Stimulated activated naive B cell treated with anti-CD40 and anti-IgM and Interleukin-4, amounts not matched to agents 10 μg/mL and 1 μg/mL and 100 μg/mL, for 72 hours (primary cell): ENCODE measurements at places on chromosomes 6 and 20.

GRCh38 chr20:24102290-24102689 is 113.7 kb upstream of the GGTLC1 start:
- no peak for DNase-seq
- no peak overlapping the region for H3K4me3 ChIP-seq
- no peaks in the 10 kb centered on the region for H3K36me3 ChIP-seq

- no peaks in the 10 kb centered on the region for H3K36me3 ChIP-seq
- H3K4me3 ChIP-seq: no peak overlapping the region
- H3K4me1 ChIP-seq: peaks cover 18% of the 10 kb centered on the region
- no peaks in the 10 kb centered on the region for H3K27me3 ChIP-seq
- H3K27ac ChIP-seq: peak overlapping the region; percentile 42
These were observed 123.1 kb downstream of the OLIG3 start for GRCh38 chr6:137370871-137371633.

DNA sequence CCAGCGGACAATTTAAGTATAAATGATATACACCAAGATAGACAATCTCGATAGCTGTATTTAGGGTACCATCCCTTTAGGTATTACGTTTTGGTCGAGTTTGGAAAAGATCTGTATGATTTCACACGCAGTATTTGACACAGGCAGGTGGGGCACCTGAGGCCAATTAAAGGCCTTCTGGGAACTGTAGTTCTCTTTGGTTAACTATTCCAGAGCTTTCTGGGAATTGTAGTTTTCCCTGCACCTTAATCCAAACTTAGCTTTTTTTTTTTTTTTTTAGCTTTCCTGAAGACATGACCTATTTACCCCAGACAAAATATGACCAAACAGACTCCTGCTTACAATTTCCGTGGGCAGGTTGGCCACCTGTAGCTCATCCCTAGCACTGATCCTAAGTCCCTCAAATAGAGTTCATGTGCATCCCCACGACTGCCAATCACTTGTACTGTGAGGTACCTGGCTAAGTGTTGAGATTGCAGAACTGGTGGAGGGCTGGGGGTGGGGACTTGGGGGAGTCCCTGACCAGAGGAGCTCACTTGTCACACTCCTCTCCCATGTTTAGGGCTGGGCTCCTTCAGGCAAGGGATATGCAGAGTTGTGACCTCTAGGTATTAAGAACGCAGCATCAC is 999 bp upstream of the EHMT2 start:
- DNase-seq: no peak
- peak overlapping the region; percentile 93 for H3K4me3 ChIP-seq
- peaks cover 47% of the 10 kb centered on the region for H3K4me1 ChIP-seq
- peaks cover 15% of the 10 kb centered on the region for H3K36me3 ChIP-seq
- no peaks in the 10 kb centered on the region for H3K27me3 ChIP-seq

DNA sequence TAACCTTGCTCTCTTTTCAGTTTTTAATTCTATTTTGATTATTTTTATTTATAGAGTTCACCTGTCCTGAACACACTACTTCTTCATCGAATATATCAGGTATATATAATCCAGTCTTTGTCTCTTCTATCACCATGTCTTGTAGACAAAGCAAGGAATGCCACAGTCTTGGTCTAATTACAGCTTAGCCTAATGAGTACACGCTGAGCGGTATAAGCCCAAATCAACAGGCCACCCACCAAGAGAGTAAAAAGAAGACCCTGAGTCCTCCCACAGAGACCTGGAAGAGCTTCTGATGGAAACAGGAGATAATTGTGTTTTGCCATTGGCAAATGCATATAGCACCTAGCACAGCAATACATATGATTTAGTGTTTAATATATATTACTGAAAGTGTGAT is 68.7 kb upstream of the TCF21 start:
- peaks cover 8% of the 10 kb centered on the region for H3K27me3 ChIP-seq
- DNase-seq: no peak
- peaks cover 3% of the 10 kb centered on the region for H3K36me3 ChIP-seq
- no peak overlapping the region for H3K27ac ChIP-seq
- H3K4me1 ChIP-seq: no peaks in the 10 kb centered on the region
- no peak overlapping the region for H3K4me3 ChIP-seq
